Activated CD4-positive, alpha-beta T cell treated with anti-CD3 and anti-CD28 coated beads, Interleukin-2, amount 10 ng/mL, durations not matched to agents 7 days and 5 days (primary cell): ENCODE measurements at places on chromosomes 13 and 19.

GRCh38 chr13:108981407-108981806 is 352.0 kb downstream of the MYO16 start:
- no peaks in the 10 kb centered on the region for H3K4me1 ChIP-seq
- no peak overlapping the region for H3K27ac ChIP-seq
- H3K36me3 ChIP-seq = no peaks in the 10 kb centered on the region
- peaks cover 4% of the 10 kb centered on the region for H3K27me3 ChIP-seq

DNA sequence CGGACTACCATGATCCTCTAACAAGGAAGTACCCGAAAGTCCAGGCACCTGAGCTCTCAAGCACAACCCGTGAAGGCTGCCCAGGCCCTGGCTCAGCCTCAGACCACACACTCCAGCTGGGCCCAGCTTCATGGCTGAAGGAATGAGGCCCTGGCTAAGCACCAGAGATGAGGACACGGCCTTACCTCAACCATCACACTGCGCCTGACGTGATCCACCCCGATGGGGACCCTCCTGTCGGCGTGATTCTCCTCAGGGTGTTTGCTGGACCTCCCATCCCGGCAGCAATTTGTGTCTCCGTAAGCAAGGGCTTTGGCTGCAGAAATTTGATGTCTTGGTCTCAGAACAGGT is 56.5 kb downstream of the F2RL3 start:
- no peaks in the 10 kb centered on the region for H3K36me3 ChIP-seq
- no peaks in the 10 kb centered on the region for H3K4me1 ChIP-seq
- no peaks in the 10 kb centered on the region for H3K27me3 ChIP-seq
- H3K4me3 ChIP-seq = no peak overlapping the region
- H3K27ac ChIP-seq = no peak overlapping the region

DNA sequence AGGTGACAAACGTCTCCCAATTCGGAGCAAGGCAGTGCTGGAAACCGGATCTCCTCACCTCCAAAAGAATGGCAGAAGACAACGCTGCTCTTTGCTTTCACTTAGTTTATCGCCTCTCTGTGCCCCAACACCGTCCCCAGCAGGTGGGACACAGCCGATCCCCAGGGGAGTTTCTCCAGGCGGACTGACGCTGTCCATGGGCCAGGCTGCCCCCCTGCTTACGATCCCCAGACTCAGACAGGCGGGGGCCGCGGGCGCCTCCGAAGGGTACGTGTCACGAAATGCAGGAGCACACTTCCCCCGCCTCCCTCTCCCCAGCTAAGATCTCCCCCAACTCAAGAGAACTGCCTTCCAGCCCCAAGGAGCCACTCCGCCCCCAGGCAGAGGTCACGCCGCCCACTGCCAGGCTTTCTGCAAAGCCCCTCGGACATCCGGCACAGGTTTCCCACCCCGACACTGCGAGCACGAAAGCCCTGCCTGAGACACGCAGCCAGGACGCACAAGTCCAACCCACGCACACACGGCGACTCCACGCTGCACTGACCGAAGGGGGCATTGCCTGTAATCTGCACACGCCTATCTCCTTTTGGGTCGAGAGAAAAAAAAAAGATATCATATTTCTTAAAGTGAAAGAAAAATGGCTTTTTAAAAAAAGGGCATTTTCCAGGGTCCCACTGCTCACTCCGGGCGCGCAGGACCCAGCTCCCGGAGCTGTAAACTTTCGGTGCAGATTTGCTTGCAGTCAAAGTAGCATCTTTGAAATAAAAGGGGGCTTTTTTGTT is 2.0 kb downstream of the SPRY2 start:
- H3K27me3 ChIP-seq = peaks cover 34% of the 10 kb centered on the region
- peaks cover 13% of the 10 kb centered on the region for H3K4me1 ChIP-seq
- no peaks in the 10 kb centered on the region for H3K36me3 ChIP-seq

- H3K36me3 ChIP-seq = no peaks in the 10 kb centered on the region
- peaks cover 9% of the 10 kb centered on the region for H3K27me3 ChIP-seq
- H3K4me3 ChIP-seq = no peak overlapping the region
Observed at GRCh38 chr19:47520343-47520806, 5.5 kb upstream of the NAPA start.

- H3K36me3 ChIP-seq = no peaks in the 10 kb centered on the region
- H3K4me3 ChIP-seq = no peak overlapping the region
- no peak for DNase-seq
- peaks cover 18% of the 10 kb centered on the region for H3K4me1 ChIP-seq
- H3K27ac ChIP-seq = no peak overlapping the region
- H3K27me3 ChIP-seq = peaks cover 51% of the 10 kb centered on the region
Observed at GRCh38 chr13:75486146-75487062, 4.4 kb upstream of the TBC1D4 start.

DNA sequence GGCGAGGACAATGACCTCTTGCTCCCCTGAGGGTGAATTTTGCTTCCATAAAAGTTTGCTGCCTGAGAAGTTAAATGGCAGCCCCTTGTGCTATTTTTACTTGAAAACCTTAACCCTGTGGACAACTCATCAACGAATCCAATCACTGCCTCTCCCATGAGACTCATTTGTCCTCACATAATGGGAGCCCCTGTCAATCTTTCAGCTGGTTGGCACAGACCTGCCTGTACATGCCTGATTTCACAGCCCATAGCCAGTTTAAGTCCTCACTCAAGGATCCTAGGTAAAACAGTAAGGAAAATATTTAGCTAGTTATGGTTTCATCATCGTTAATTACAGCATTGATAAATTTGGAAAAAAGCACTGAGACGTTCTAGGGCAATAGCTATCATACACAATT is 207.4 kb downstream of the NHLRC3 start:
- no peaks in the 10 kb centered on the region for H3K36me3 ChIP-seq
- H3K4me3 ChIP-seq = no peak overlapping the region
- DNase-seq = no peak

DNA sequence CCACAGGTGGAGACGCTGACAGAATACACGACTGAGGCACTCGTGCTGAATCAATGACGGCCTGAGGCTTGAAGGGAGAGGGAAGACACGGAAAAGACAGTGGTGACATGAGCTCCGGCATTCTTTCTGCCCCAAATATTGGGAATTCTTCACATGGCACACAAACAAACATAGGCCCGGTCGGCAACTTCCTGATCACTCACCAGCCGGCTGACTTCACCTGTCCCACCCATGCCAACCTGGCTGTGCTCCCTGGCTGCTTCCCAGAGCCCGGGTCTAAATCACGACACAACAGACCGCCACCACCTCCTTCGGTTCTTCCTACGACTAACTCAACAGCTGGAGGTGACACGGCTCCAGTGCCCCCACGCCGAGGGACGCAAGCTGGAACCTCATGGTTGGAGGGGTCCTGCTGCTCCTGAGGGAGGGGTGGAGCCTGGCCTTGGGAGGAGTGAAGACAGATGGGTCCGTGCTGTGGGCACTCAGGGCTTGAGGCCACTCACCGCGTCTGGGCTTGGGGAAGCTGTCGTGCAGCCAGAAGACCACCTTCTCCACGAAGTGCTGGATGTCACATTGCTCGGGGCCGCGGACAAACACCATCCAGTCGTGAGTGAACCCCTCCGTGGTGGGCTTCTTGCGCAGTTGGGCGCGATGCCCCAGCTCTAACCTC is 9.6 kb downstream of the MLLT1 start:
- peaks cover 15% of the 10 kb centered on the region for H3K4me1 ChIP-seq
- peaks cover 15% of the 10 kb centered on the region for H3K36me3 ChIP-seq
- no peaks in the 10 kb centered on the region for H3K27me3 ChIP-seq
- DNase-seq = no peak
- no peak overlapping the region for H3K27ac ChIP-seq
- no peak overlapping the region for H3K4me3 ChIP-seq

DNA sequence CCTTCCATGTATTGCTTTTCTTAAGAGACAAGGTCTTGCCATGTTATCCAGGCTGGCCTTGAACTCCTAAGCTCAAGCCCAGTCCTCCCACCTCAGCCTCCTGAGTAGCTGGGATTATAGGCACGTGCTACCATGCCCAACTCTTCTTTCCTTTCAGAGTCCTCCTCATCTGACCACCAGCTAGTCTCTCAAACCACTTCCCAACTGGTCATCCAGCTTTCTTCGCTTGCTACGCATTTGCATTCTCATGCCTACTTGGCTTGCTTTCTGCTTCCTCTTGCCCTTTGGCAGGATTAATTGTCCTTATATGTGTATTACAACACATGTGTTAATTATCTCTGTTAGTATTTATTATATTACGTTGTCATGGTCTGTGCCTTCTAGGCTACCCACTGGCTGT is 6.3 kb downstream of the GPR18 start:
- no peak for DNase-seq
- H3K27me3 ChIP-seq = no peaks in the 10 kb centered on the region
- no peak overlapping the region for H3K4me3 ChIP-seq
- peaks cover 62% of the 10 kb centered on the region for H3K4me1 ChIP-seq
- peaks cover 66% of the 10 kb centered on the region for H3K36me3 ChIP-seq
- peak overlapping the region; percentile 17 for H3K27ac ChIP-seq

DNA sequence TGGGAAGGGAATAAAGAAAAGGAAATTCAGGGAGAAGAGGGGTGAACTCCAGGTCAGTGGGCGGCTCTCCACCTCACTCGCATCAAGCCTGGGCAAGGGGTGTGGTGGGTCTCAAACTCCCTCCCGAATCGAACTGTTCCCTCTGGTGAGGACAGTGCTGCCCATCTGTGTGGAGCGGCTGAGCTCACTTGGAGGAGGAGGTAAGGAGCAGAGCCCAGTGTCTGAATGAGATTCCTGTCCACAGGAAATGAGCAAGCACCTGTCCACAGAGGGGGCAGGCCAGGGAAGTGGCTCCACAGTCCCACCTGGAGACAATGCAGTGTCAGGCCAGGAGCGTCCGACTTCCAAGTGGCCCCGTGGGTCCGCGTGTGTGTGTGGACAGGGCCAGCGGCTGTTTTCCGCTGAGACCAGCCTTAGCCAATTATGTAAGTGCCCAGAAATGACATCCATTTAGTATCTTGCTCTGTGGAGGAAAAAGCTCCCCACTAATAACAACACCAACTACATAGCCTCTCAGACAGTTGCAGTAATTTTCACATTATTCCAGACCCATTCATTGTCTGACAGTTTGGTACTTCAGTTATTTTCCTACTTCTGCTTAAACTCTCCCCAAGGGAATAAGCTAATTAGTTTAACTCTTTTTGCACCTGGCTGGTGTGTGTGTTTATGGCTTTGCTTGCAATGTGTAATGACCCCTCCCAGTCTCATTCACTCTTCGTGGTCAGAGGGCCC is 114.6 kb downstream of the SOX1 start:
- no peaks in the 10 kb centered on the region for H3K4me1 ChIP-seq
- no peaks in the 10 kb centered on the region for H3K36me3 ChIP-seq
- H3K27ac ChIP-seq = no peak overlapping the region
- no peak for DNase-seq

DNA sequence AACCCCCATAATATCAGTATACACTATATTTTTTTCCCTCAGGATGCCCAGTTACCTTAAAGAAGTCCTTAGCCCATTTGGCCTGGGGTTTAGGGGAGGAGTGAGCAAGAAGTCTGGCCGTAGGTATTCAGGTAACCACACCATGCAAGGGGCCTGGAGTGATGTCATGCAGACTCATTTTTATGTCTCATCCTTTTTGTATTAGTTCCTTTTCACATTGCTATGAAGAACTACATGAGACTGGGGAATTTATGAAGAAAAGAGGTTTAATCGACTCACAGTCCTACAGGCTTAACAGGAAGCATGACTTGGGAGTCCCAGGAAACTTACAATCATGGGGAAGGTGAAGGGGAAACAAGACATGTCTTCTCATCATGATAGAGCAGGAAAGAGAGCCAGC is 12.2 kb downstream of the TPP2 start:
- H3K27me3 ChIP-seq = no peaks in the 10 kb centered on the region
- peak overlapping the region; percentile 86 for H3K27ac ChIP-seq
- no peak overlapping the region for H3K4me3 ChIP-seq
- H3K36me3 ChIP-seq = peaks cover 66% of the 10 kb centered on the region
- DNase-seq = no peak

DNA sequence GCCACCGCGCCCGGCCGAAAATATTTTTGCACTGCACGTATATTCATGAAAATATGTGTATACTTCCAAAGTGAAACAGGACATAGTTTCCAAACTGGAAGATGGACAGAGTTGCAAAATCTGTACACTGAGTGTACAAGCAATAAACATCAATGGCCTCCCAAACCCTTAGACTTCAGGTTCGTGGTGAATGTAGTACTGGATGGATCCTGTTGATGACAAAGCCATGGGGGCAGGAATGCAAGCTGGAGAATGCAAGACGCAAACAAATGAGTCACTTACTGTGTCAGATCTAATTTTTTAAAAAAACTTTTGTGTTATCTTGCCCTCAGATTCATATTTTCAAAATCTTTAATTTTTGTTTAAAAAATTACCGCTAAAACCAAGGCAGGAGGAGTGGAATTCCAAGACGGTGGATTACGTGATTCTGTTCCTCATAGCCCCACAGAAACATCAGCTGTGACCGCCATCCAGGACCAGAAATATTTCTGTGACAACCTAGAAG is 12.7 kb upstream of the LILRA2 start:
- no peaks in the 10 kb centered on the region for H3K4me1 ChIP-seq
- no peak for DNase-seq
- no peak overlapping the region for H3K4me3 ChIP-seq
- H3K36me3 ChIP-seq = no peaks in the 10 kb centered on the region
- no peak overlapping the region for H3K27ac ChIP-seq
